ENCODE measurements at places on chromosomes 11 and 22.
A peak's percentile ranks its signal among the peaks of the same experiment; 100 is the strongest.

DNA sequence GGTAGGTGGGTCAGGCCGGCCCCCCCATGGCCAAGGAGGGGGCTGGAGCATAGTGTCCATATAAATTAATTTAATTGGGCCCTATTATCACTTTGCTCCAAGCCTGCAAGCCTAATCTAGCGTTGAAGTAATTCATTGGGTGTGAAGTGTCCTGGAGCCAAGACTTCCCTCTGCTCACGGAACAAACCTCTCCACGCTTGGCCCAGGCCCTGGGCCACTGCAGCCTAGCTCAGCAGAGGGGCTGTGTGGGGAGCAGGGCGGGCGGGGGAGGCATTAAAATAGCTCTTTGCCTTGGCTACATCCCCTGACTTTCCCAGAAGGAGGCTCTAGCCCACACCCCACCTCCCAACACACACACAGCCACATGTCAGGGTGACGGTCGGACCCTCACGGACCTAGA lies 73.5 kb downstream of the THAP12 start:
- DNase-seq = no peak

GRCh38 chr22:43742154-43742950 lies 69.8 kb downstream of the EFCAB6 start:
- DNase-seq = no peak

DNA sequence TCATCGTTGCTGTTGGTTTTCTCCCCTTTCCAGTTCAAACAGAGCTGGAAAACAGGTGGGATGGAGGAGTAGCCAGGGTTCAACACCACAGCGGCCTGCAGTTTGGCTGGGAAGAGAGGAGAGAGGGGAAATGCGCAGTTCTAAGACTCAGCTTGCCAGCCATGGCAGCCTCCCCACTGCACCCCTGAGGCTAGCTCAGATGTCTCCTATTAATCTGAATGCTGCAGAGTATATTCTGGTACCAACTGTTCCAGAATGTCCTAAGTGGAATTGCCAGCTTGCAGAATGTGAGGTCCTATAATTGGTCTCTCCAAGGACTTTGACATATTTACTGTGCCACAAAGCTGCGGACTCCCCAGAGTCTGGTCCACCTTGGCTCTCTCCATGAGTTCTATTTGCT lies 32.0 kb downstream of the NEFH start:
- no peak for DNase-seq

- DNase-seq = peak; percentile 10
Observed at GRCh38 chr11:73226297-73227006, 8.4 kb downstream of the P2RY2 start.

GRCh38 chr11:118901494-118902335 lies 18.0 kb downstream of the CXCR5 start:
- no peak for DNase-seq

- DNase-seq = no peak
Observed at GRCh38 chr11:37505406-37505805, 907.4 kb upstream of the RAG2 start.

GRCh38 chr11:46392421-46393230 lies 1.1 kb upstream of the CHRM4 start:
- peak; percentile 80 for DNase-seq

- DNase-seq = no peak
Observed at GRCh38 chr11:21254055-21254454, 584.7 kb downstream of the NELL1 start.

DNA sequence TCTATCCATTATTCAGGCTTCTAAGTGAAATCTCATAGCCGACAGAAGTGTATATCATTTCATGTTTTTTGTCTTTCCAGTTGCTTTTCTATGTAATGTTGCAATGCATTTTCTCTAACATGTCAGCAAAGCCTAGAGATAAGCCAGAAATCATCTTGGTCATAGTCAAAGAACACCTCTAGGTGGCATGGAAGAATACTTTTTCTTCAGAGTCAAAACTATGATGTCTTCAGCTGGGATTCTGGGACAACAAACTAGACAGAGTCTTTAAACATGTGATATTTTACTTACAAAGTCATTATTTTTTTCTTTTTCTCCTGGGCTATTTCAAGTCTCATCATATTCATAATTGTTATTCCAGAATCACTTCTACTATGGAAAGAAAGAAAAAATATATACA lies 4.4 kb downstream of the GAS2 start:
- DNase-seq = no peak

GRCh38 chr11:68115285-68115684 lies 5.9 kb downstream of the CHKA start:
- DNase-seq = no peak

All from SK-N-SH (cell line).